ENCODE measurements at places on chromosomes 1 and 21.

GRCh38 chr1:207860531-207860930 is 50.4 kb downstream of the CD34 start:
- DNase-seq, result no peak

GRCh38 chr1:63774617-63775417 is 1.0 kb downstream of the ROR1 start:
- DNase-seq, result peak; percentile 56

- no peak for DNase-seq
Measured at GRCh38 chr1:227392984-227393764, 74.9 kb upstream of the CDC42BPA start.

GRCh38 chr1:223110952-223111351 is 32.1 kb downstream of the TLR5 start:
- no peak for DNase-seq

- peak; percentile 23 for DNase-seq
Measured at GRCh38 chr1:178284058-178284457, 190.2 kb downstream of the RASAL2 start.

GRCh38 chr1:162213281-162213912 is 143.9 kb downstream of the NOS1AP start:
- DNase-seq, result peak; percentile 21

GRCh38 chr1:25692560-25692959 is 76.0 kb downstream of the MAN1C1 start:
- DNase-seq, result peak; percentile 27

- no peak for DNase-seq
Measured at GRCh38 chr1:193661385-193661784, 475.0 kb upstream of the B3GALT2 start.

DNA sequence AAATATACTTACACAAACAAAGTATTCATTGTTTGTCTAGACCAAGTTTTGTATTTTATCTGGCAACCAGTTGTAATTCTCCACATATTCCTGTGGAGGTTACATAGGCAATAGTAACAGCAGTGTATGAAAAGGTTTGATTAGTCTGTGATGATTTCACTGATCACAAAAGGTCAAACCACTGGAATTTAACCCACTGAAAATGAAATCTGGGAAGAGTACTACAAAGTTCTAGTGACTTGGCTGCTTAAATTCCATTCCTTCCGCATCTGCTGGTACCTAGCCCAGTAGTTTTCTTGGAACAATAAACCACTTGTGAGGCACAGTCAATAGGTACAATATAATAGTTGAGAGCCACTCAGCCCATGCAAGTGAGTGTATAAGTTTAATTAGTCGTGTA is 205.4 kb downstream of the NFIA start:
- peak; percentile 84 for DNase-seq

DNA sequence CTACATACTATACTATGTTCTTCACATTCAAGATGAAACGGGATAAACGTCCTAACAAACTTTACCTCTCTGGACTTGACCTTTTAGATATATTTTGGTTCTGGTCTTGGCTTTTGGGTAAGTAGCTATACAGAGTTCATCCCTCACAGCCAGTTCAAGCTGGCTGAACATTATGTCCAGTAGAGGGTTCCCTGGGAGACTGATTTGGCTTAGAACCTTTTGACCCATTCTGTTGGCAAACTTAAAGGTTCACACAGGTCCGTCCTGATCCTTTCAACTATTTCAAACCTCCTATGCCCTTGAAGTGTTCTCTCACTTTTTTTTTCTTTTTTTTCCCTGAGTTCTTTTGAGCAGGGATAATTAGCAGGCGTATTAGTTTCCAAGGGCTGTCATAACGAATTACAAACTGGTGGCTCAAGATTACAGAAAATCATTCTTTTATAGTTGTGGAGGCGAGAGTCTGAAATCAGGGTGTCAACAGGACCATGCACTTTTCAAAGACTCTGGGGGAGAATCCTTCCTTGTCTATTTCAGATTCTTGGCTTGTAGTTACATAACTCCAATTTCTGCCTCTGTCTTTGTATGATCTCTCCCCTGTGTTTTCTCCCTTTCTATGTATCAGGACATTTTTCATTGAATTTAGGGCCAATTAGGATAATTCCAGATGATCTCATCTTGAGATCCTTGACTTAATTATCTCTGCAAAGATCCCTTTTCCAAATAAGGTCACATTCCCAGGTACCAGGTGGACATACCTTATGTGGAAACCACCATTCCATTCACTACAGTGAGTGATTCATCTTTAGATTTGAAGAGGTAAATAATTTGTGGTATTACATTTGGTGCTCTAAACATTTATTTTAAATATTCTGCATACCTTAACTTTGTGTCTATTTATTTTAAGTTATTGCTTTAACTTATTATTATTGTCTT is 257.4 kb upstream of the USP25 start:
- DNase-seq, result no peak

DNA sequence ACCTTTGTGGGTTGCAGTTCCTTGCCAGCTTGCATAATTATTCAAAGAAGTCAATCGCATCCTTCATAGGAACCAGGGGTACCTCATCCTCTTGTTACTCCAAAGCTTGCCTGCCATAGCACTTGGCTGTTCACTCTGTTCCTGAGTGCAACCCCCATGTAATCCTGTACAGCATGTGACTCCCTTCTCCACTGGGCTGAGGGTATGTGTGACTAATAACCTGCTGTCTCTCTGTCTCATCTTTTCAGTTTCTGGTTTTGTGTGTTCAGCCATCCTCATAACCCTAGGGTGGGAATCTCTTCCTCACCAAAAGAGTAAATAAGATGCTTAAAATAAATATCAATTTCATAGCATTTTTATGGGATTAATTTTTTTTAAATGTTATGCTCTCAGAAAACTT is 351.9 kb downstream of the S1PR1 start:
- DNase-seq, result no peak

DNA sequence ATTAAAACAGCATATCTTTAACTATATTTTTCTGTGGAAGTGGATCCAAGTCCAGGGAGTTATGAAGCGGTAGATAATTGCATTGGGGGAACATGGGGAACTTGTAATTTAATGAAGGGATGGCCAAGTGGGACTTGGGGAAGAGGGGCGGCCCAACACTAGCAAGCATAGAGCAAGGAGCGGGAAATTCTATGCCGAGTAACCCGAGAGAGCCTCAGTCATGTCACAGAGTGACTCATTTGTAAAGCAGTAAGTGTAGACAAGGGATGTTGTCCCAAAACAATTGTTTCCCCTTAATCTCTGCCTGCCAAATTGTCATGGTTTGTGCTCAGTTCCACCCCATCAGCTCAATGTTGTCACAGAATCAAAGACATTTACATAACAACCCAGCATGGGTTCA is 620.1 kb downstream of the AJAP1 start:
- DNase-seq, result no peak

GRCh38 chr1:193211539-193211938 is 25.1 kb upstream of the B3GALT2 start:
- peak; percentile 16 for DNase-seq

- DNase-seq, result no peak
Measured at GRCh38 chr1:151832318-151832980, 847 bp upstream of the RORC start.

DNA sequence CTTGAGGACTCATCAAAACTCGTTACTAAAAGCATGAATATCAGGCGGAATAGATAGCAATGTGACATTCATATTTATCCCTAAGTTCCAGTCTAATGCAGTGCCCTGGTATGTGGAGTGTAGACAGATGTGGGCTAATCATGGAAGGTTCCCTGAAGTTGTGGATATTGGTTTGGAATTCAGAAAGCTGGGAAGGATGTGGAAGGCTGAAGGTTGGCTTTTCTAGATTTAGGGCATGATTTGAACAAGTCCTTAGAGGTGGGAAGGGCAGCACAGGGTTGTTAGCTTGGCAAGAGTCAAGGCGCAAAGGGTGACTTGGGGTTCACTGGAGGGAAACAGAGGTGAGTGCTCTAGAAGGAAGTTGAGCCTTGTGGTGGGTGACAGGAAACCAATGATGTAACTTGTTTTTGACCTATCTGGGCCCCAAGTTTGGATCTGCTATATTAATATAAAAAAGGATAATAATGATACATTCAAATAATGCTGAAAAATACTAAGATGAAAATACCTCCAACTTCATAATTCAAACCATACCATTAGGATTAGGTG is 21.9 kb downstream of the LGALS8 start:
- no peak for DNase-seq

DNA sequence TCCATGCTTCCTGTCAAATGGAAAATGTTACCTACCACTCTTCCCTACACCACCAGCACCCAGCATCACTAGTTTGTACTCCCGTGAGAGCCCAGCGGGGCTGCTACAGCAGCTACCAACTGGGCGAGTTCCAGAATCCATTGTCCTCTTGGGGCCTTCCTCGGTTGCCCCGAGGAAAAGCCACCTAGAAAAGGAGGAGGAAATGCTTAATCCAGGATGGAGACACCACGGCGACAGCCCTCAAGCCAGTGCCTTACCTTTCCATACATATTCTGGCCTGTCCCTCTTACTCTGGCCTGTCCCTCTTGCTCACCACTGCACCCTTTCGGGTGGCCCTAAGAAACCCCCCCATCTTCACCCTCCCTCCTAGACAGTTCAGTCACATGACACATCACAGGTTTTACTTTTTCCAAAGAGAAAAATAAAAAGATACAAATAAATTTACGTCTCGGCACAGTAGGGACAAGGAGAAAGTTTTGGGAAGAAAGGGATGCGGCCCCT is 478 bp downstream of the RIT1 start:
- DNase-seq, result peak; percentile 58

DNA sequence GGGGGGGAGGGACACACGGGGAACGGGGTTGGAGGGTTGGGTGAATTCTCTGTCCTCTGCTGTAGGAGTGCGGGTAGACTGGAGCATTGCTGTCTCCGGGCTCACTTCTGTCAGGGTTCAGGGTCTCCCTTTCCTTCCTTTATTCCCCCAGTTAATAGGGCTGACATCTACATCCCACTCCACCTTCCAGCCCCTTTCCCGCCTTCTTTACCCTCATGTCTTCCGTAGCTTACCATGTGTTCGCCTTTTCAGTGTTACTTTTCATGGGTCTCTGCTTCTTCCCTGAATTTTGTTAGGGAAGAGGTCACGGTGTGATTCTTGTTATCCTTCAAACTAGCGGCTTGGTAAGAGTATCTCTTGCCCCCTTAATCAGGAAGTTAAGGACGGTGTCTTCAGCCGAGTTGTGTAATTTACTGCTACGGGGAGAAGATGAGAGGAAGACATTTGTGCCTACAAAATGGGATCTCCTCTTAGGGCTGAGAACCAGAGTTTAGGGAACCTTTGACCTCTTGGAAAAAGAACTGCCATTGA is 917 bp downstream of the RAP1A start:
- DNase-seq, result peak; percentile 33

- no peak for DNase-seq
Measured at GRCh38 chr1:230819976-230820375, 48.3 kb downstream of the C1orf198 start.

DNA sequence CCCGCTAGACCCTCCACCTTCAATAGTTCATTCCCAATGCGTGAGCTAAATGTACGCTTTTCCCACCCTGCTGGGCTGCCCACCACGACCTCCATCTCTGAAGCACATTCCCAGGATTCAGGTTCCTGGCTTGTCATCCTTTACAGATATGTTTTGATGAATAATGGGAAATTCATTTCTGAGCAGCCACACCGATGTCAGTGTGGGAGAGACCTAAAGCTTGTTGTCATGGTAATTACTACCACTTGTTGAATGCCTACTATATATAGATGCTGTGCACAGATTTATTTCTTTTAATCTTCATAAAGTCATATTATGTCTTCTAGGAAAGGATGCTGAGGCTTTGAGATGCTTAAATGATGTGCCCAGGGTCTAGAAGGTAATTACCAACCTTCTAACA is 8.0 kb downstream of the RCSD1 start:
- no peak for DNase-seq

- DNase-seq, result no peak
Measured at GRCh38 chr1:67632356-67632755, 52.6 kb upstream of the GADD45A start.

GRCh38 chr1:40926441-40926840 is 53.1 kb upstream of the CTPS1 start:
- no peak for DNase-seq

DNA sequence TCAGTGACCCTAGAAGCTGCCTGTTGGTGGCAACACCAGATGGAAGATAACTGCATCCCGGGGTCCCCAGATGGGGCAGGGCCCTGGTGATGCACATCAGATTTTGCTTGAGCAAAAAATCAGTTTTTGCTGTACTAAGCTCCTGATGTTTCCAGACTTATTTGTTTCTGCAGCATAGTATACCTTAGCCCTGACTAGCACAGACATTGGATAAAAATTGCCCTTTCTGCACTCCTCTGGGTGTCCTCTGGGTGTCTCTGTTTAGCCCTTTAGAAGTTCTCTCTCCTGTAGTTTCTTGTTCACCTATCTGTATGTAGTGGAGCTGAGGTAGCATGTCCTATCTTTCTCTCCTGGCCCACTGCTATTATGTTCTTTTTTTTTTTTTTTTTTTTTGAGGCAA is 30.3 kb upstream of the PLA2G2C start:
- DNase-seq, result peak; percentile 52

DNA sequence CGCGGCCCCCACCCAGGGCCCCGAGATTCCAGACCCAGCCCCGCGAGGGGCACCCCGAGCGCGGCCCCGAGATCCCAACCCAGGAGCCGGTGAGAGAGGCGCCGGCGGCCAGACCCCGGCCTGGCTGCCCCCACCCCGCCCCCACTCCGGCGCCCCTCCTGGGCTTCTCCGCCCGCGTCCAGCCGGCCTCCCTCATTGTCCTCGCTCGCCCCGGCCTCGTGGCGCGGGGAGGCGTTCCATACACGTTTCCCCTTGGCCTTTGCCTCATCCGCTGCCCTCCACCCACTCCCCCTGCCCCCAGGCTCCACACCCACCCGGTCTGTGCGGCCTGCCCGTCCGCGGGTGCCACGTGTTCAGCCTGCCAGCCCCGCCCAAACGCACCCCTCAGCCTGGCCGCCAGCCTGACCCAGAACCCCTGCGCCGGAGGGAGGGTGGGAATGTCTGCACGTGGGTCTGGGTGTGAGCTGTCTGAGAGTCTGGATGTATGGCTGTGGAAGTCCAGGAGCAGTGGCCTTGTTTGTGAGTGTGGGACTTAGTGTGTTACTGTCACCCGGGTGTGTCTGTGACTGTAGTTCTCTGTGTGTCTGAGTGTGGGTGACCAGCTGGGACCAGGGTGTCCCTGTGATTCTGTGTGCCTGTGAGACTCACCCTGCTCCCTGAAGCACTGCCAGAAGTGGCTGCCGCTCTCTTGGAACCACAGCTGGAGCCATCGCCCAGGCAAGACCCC is 681 bp downstream of the B4GALT2 start:
- DNase-seq, result peak; percentile 43

DNA sequence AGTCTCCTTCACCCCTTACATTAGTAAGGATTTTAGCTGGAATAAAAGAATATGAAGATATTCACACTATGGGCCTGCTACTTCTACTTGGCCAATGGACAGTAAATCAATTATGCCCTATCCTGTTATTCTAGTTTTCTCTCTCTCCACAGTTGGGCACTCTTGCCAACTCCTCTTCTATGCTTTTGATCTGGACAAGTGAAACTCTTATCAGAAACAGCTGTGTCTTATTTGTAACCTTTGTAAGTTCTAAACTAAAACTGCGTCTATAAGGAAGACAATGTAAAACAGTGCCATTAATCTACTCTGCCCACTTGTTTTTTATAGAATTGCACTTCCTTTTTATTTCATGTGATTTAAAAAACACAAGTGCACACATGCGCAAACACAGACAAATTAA is 244.0 kb upstream of the DMRTA2 start:
- peak; percentile 36 for DNase-seq

Data from dermis blood vessel endothelial cell (primary cell).